Fibroblast of villous mesenchyme (primary cell): ENCODE measurements at places on chromosomes 12 and 14. TPM values are rescaled to one million over a fixed set of nuclear protein-coding genes. Genes with fewer than 3 reads are reported as not detected.

The OR4N2 gene
- not detected in 2 replicates for total RNA-seq

The TMEM179 gene
- under 0.01 TPM in 1 of 2 replicates, not detected in the other for total RNA-seq

The A2M gene
- total RNA-seq: 14.7 and 20.9 TPM in 2 replicates

The MYO1H gene
- total RNA-seq: not detected in 2 replicates

The CEBPE gene
- total RNA-seq: not detected in 2 replicates

The CLEC2D gene
- total RNA-seq: 3.9 and 4.5 TPM in 2 replicates

The GPRC5D gene
- total RNA-seq: not detected in 2 replicates

The LTB4R gene
- total RNA-seq: 1.3 and 1.6 TPM in 2 replicates

The KLRB1 gene
- not detected in 2 replicates for total RNA-seq

The CBLN3 gene
- total RNA-seq: 1.7 and 2.3 TPM in 2 replicates

The ZNF605 gene
- total RNA-seq: 7.7 and 14.2 TPM in 2 replicates

The METAP2 gene
- 53.8 and 66.5 TPM in 2 replicates for total RNA-seq

The SLC35E3 gene
- 2.6 and 6.5 TPM in 2 replicates for total RNA-seq

The FRMD6 gene
- 475 and 524 TPM in 2 replicates for total RNA-seq

The LMNTD1 gene
- total RNA-seq: not detected in 2 replicates

The PLEKHD1 gene
- total RNA-seq: under 0.01 TPM in 1 of 2 replicates, not detected in the other

The MYO1A gene
- under 0.01 TPM in 1 of 2 replicates, not detected in the other for total RNA-seq

The TDRD9 gene
- 0.32 and 0.86 TPM in 2 replicates for total RNA-seq

The PIANP gene
- total RNA-seq: not detected in 2 replicates

The OTOGL gene
- total RNA-seq: under 0.01 TPM in 2 replicates

DNA sequence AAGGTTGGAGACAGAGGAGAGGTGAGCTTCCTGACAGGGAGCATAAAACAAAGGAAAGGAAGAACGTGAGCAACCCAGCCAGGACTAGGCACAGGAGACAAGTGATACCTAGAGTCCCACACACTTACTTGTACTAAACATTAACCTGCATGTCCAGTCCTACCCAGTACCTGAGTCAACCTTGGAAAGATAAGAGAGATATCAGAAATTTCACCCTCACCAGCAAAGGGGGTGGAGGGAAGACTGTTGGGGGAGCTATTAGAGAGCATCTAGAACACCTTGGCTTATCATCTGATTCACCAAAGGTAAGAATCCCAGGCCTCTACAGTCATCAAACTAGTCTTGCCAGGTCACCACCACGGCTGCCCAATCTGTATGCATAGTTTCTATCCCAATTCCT is 11.1 kb downstream of the KLHL33 start:
- no peak for DNase-seq

GRCh38 chr12:80205960-80206359 is 106.6 kb downstream of the OTOGL start:
- DNase-seq: no peak

- no peak for DNase-seq
Measured at GRCh38 chr14:36383767-36384431, 63.5 kb upstream of the MBIP start.

DNA sequence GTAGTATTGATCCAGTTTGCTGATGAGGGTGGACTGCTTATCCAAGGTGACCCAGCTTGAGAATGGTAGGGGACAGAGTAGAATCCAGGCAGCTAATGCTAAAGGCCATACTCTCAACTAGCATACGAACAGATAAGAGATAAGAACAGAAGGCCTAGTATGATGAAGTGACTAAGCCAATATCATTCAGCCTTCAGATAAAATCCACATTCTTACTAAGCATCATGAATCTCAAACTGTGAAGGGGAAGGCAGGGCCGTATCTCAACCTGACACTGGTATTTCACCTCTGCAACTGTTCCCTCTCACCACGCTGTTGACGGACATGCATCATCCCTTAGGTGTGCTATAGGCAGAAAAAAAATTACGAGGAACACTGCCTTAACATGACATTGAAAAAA is 8.1 kb upstream of the CKAP4 start:
- no peak for DNase-seq

- DNase-seq: no peak
Measured at GRCh38 chr12:76313299-76313698, 34.9 kb downstream of the BBS10 start.

GRCh38 chr12:47949441-47950341 is 13.7 kb upstream of the TMEM106C start:
- DNase-seq: peak; percentile 84

DNA sequence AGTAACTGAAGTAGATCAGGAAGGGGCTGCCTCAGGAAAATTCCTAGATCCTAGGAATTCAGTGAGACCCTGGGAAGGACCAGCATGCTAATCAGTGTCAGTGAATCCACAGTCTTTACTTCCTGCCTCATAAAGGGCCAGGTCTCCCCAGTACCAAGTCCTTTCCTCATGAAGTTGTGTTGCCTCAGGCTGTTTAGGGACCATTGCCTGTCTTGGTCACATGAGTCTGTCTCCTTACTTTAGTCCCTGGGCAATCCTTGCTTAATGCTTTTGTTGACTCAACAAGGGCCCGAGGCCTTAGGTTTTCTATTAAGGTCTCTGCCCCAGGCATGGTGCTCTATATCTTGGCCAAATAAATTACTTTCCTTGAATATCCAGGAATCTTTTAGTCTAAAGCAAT is 16.1 kb upstream of the ATF1 start:
- DNase-seq: peak; percentile 9

DNA sequence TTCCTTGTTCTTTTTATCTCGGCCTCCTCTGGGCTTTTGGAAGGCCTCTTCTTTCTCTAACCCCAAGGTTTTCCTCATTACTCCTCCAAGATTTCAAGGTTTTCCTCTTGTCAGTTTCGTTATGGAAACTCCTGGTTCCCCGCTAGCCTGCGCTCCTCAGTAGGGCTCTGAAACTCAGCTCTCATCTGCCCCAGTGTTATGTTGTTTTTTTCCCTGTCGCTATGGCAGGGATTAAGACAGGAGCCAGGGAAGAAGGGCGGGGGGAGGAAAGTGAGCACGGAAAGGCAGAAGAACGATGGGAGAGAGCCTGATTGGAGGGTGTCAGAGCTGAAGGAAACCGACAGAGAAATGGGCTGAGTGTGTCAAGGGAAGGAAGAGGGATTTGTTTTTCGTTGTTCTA is 26.5 kb upstream of the JDP2 start:
- DNase-seq: peak; percentile 71

DNA sequence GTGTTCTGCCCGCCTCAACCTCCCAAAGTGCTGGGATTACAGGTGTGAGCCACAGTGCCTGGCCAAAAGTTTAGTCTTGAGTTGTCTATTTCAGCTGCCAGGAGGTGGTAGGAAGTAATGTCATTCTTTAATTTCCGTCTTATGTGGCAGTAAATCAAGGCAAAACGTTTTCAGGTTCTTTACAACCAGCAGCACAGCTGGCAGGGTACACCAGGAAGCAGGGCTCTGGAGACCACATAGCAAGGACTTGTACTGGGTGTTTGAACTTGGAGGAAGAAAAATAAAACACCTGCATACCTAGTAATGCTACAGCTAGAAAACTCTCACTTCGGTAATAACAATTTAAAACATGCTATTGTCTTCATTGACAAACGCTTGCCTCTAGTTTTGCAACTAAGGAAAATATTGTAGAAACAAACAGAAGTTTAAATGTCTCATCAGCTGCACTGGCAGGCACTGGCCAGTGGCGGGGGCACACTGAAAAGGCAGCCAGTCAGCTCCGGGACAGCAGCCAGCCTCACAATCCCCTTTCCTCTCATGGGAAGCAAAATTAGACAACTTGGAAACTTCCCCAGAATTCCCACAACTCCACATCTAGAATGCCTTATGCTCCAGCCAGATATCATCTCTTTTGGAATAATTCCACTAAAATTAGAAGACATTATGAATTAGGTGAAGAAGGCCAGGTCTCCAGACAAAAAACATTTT is 72.2 kb downstream of the CLIP1 start:
- no peak for DNase-seq

- peak; percentile 64 for DNase-seq
Measured at GRCh38 chr12:62799126-62799736, 135.7 kb downstream of the PPM1H start.

GRCh38 chr14:24065408-24065807 is 6.0 kb upstream of the CPNE6 start:
- DNase-seq: no peak

GRCh38 chr12:77324763-77325468 is 259.5 kb upstream of the E2F7 start:
- peak; percentile 64 for DNase-seq

DNA sequence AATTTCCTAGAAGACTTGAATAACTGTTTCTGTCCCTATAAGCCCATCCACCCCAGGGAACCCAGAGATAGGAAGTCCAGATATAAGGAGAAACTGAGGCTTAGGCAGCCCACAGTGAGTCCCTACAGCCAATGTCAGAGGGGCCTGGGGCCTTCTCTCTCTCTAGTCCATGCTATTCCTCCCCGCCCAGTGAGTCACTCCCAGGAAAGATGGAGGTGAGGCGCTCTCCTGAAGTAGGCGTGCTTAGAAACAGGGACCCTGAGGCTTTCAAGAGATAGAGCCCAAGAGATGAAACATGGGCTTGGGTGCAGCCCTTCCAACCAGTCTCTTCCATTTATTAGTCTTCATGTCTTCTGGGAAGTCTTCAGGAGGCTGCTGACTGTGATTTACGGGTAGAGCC is 2.3 kb upstream of the SMUG1 start:
- DNase-seq: no peak

DNA sequence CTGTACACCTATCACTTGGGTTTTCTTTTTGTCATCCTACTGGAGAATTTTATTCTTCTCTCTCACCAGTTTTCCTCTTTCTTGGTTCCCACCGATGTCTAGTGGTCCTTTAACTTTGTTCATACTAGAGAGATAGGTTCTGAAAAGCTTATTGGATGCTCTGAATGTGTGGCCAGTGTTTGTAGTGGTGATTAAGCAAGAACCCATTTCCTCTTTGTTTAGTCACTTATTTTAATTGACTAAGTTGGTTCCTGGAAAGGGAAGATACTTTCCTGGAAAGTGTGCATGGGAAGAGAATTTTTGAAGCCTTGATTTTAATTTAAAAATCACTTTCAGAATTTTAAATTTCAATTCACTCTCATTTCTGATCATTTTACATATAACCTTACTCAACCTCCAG is 127.2 kb downstream of the OTOGL start:
- peak; percentile 21 for DNase-seq

- peak; percentile 73 for DNase-seq
Measured at GRCh38 chr14:79016828-79017505, 846.8 kb downstream of the NRXN3 start.

DNA sequence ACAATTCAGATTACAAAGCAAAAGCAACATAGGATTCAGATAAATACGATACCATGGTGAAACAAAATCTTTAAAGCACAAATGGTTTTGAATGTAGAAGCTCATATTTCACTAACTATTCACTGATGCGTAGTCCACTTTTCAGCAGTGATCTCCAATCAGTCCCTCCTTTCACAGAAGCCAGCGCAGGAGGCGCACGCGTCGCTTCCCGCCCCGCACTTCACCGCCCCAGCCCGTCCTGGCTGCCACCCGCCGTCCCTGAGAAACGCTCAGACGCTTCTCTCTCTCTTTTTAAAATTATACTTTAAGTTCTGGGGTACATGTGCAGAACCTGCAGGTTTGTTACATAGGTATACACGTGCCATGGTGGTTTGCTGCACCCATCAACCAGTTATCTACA is 19.8 kb upstream of the CHFR start:
- DNase-seq: no peak

DNA sequence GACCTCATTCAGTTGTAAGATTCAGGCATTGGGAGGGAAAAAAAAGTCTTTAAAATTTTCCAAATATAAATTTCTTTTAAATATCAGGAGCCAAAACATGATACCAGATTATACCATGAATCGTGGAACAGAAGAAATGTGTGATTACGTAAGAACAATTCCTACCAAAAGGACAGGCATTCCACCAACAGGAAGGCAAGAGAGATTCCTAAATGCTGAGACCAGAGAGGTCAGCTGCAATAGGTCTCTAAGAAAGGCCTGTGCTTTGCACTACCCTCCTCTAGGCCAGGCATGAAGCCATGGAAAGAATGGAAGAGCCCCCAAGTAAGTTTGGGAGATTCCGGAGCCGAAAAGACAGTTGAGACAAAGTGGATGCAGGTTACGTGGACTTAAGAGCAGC is 83.7 kb downstream of the PTGER2 start:
- DNase-seq: no peak

DNA sequence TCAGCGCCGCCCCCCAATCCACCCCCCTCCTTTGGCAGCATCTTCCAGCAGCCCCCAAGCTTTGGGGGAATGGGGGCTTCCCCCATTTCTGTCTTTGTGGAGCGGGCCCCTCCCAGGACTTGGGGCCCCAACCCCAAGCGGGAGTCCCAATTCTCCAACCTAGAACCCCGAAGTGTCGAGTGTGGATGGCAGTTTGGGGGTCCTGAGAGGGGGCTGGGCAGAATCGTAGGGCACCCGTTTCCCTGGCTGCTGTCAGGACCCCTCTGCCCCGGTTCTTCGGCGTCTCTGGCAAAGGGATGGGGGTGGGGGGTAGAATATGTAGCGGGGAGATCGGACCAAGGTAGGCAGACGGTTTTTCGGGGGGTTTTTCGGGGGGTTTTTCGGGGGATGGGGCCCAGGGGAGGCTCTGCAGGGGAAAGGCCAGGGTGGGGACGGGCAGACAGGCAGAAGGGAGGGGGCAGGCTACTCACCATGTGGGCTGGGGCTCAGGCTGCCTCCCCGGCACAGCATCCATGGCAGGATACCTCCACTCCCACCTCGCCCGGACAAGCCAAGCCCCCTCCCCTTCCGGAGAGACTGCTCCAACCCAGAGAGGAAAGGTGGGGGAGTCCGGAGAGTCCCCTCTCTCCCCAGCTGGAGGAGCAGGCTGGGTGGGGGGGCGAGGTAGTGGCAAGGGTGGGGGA is 739 bp downstream of the JPH4 start:
- no peak for DNase-seq

- DNase-seq: no peak
Measured at GRCh38 chr12:98453070-98453469, 62.3 kb upstream of the TMPO start.

- DNase-seq: no peak
Measured at GRCh38 chr14:37093364-37093763, 79.0 kb downstream of the SLC25A21 start.

- DNase-seq: no peak
Measured at GRCh38 chr14:68235011-68235410, 415.4 kb downstream of the RAD51B start.

DNA sequence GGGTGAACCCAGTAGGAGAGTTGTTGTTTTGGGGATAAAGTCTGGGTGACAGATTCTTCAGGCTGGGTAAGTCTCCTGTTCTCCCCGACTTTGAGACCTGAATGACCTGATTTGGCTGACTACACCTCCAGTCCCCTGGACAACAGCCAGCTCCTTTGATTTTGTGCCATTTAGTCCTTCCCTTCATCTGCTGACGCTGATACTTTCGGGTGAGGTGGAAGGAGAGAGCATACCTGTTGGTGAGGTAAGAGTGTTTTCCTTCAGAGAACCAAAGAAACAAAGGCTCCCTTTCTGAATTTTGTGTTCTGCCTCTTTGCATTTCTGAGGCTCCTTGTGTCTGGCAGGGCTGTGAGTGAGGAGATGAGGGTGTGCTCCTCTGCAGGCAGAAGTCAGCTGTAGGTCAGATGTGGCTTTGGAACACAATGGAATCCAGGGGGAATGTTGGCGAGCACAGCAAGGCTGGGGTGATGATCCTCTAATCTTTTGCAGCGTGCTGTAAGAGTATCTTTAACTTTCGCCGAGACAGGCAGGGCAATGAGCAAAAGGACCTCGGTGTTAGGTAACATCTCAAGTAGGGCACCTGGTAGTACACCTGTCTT is 12.1 kb downstream of the ETV6 start:
- DNase-seq: no peak
